ENCODE measurements at places on chromosomes 2 and 18.

DNA sequence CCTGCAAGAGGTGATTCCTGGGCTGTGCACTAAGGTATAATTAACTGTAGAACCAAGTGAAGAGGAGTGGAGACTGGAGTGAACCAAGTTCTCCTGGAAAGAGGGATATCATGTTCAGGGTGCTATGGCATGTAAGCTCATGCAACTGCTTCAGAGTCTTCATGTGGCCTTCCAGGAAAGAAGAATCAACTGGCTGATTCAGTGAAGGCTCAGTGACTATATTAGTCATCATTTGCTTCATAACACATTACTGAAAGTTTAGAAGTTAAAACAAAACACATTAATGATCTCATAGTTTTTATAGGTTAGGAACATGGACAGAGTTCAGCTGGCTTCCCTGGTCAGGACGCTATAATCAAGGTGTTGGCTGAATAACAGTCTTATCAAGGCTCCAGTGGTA, 1200.8 kb upstream of the GYPC start:
- DNase-seq: no peak

- DNase-seq: no peak
These were observed 198.6 kb downstream of the FAM210A start for GRCh38 chr18:13527730-13528129.

DNA sequence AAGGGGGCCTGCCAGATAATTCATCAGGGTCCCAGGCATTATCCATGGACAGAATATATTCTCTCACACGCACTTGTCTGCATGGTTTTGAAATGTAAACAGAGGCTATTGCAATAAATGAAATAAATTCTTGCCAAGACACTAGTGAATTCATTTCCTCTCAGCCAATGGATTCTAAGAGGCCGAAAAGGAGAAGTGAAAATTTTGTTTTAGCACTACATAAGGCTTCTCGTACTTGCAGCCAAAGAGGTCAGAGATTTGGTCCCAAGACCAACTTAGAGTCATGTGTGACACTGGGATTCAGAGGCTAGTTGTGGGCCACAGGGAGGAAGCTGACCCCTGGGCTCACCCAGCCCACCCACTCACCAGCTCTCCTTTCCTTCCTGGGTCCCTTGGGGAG, 184.1 kb upstream of the GLI2 start:
- no peak for DNase-seq

DNA sequence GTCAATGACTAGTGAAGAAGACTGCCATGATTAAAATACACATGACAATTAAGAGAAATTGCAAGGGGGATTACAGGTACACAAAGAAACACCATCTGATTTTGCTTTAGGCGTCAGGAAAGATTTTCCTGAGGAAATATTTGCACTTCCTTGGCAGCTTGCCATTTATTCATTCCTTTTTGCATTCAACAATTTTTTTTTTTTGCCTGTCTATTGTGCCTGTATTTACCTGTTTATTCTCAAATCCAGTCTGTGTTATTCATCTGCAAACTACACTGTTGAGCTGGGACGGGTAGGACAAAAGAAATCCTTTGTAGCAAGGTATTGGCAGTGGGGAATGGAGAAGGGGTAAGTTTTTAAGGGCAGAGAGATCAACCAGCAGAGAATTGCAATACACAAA, 31.8 kb downstream of the SMAD2 start:
- no peak for DNase-seq

GRCh38 chr2:170214309-170214948, 36.5 kb downstream of the MYO3B start:
- DNase-seq: no peak

- peak; percentile 19 for DNase-seq
These were observed 38.1 kb downstream of the SNED1 start for GRCh38 chr2:241036397-241036963.

DNA sequence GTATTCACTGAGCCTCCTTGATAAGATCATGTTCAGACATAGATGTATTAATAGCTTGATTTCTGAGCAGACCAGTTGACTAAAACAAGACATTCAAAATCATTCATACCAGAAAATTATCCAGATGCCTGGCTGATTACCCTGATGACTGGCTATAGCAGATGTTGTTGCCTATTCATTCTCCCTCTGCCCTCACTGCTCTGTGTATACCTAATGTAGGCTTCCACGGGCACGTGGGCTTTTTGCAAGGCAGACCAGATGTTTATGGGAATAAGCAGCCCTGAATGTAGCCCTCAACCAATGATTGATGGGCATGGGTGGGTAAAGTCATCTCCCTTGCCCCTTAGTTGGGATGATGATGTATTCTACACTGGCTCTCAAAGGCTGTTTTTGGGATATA, 289.1 kb downstream of the MBD2 start:
- DNase-seq: no peak

- no peak for DNase-seq
These were observed 532.9 kb downstream of the ZNF516 start for GRCh38 chr18:75962036-75962572.

- no peak for DNase-seq
These were observed at the start of gene FHOD3 for GRCh38 chr18:36297417-36298125. FHOD3 (plus strand) TSS chr18:36297713; CDS start chr18:36297836, 123 bp downstream.

DNA sequence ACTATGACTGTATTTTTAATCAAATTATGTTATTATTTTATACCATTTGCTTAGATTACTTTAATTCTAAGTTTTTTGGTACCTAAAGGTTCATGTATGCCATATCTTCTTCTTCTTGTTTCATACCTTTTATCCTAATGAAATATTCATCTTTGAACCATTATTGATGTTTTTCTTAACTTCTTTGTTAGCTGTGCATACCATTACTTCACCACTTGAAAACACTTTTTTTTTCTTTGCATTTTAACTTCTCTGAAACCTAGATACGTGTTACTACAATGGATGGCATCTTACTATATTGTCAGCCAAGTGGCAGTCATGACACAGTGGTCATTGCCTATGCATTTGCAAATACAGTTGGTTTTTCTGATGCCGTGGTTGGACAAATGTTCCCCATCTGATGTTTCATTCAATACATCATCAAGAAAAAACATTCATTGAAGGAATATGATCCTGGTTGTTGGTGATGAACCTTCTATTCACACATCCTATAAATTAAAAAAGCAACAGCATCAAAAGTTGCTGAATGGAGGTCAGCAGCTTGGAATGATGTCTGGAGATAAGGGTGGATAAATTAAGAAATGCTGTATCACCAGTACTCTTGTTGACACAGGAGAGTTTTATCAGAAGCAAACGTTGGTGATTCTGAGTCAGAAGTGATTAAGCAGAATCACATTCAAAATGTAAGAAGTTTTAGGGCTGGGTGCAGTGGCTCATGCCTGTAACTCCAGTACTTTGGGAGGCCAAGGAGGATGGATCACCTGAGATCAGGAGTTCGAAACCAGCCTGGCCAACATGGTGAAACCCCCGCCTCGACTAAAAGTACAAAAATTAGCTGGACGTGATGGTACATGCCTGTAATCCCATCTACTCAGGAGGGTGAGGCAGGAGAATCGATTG, 7.4 kb downstream of the IL36A start:
- DNase-seq: no peak

DNA sequence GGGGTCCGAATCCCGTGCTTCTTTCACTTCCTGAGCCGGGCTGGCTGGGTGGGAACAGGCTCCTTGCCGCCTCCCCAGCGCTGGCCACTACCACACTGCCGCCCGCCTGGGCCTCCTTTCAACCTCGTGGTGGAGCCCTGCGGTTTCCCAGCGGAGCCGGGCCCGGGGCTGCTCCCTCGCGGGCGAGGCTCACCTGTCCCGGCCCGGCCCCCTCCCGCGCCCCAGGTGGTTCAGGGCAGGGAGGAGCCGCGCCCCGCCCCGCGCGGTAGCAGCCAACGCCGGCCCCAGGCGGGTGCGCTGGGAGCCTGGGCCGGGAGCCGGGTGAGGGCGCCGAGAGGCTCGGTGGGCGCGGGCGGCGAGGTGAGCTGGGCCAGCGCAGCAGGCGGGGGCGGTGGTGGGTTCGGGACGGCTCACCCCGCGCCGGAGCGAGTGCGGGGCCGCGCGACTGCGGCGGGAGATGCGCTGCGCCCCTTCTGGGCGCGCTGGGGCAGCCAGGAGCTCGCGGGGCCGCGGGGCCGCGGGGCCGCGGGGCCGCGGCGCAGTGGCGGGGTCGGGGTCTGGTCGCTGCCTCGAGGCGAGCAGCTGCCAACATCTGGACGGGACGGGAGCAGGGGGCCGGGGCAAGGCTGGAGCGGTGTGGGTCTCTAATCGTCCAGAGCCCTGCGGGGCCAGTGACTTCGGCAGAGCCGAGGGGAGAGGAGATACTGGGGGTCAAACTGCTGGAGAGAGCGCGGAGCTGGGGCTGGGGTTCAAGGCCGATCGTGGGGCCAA, at the start of gene LYPD6B:
LYPD6B (plus strand) TSS at position 258 of the 771 bp plus-strand sequence. CDS start 92,250 bp downstream, outside the sequence.
- no peak for DNase-seq

DNA sequence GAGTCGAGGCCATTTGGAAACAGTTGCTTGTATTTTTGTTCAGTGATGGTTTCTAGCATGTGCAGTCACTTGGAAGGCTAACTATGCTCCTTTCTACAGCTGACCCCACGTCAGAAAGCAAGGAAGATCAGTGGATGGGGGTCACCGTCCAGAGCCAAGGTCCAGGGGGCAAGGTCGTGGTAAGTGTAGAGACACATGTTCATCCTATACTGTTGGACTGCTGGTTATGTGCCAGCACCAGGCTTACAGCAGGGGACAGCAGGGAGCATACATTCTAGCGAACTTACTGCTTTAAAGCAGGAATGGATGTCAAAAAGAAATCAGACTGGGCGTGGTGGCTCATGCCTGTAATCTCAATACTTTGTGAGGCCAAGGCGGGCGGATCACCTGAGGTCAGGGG, 40.0 kb downstream of the ITGA6 start:
- no peak for DNase-seq

GRCh38 chr2:234580686-234581085, 83.8 kb upstream of the ARL4C start:
- no peak for DNase-seq

- no peak for DNase-seq
These were observed 426.3 kb downstream of the BCL11A start for GRCh38 chr2:60127191-60127590.

GRCh38 chr2:60925994-60926740, 44.8 kb downstream of the REL start:
- DNase-seq: no peak

- DNase-seq: no peak
These were observed 169.2 kb upstream of the NCK2 start for GRCh38 chr2:105575499-105576025.

GRCh38 chr2:142188562-142188961, 57.7 kb upstream of the LRP1B start:
- DNase-seq: no peak

DNA sequence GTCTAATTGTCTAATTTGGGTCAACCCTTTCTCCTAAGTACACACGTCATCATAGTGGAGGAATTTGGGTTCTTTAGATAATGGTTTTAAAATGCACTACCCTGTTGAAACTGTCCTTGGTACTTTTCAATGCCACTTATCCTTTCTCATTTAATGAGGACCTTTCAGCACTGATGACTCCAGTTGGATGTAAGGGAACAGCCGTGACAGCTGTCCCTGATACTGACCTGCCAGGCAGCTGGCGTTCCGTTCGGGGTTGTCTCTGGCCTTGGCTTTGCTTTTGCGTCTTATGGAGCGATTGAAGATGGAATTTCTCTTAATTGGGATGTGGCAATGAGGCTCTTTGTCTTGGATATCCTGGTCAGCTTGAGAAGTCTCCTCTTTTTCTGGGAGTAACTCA, 38.7 kb downstream of the NGEF start:
- no peak for DNase-seq

DNA sequence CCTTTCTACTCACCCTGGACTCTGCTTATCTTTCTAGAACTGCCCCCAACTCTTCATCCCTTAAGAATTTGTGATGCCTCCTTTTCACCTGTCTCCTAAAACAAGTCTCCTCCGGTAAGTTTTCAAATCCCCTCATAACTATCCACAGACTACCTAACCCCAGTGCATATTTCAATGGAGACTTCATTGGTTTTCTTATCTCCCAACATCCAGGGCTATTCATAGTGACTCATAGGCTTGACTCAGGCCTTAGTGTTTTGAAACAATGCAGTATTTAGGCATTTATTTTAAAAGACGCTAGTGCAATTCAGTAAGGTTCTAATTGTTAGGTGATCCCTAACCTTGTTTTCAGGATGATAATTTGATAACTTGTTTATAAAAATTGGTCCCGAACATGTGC, 399.2 kb downstream of the CPS1 start:
- no peak for DNase-seq

DNA sequence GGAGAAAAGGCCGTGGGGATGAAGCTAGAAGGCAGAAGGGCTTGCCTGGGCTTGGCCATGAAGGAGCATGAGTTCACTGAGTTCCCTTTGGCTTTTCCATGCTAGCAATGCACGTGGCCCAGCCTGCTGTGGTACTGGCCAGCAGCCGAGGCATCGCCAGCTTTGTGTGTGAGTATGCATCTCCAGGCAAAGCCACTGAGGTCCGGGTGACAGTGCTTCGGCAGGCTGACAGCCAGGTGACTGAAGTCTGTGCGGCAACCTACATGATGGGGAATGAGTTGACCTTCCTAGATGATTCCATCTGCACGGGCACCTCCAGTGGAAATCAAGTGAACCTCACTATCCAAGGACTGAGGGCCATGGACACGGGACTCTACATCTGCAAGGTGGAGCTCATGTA, 2.9 kb downstream of the CTLA4 start:
- no peak for DNase-seq

GRCh38 chr2:110843496-110843895, 111.1 kb downstream of the ACOXL start:
- no peak for DNase-seq

DNA sequence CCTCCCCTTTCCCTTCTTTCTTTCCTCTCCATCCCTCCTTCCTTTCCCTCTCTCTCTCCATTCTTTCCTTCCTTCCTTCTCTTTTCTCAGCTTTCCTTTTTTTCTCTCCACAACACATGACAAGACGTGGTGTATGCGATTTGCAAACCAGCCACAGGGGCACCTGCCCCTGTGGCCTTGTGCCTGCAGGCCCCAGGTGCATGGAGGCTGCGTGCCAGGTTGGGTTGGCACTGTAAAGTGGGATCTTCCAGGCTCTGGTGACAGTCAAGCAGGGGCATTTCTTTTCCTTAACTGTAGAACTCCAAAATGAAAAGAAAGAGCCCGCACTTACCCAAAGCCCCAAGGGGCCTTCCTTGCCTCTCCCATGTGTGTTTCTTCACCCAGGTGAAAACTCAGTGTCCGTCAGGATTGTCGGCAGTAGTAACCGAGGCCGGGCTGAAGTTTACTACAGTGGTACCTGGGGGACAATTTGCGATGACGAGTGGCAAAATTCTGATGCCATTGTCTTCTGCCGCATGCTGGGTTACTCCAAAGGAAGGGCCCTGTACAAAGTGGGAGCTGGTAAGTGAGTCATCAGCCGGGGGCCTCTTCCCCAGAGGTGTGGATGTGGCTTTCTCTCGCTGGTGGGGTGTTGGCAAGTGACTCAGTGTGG, 50.9 kb downstream of the MARCO start:
- DNase-seq: no peak

DNA sequence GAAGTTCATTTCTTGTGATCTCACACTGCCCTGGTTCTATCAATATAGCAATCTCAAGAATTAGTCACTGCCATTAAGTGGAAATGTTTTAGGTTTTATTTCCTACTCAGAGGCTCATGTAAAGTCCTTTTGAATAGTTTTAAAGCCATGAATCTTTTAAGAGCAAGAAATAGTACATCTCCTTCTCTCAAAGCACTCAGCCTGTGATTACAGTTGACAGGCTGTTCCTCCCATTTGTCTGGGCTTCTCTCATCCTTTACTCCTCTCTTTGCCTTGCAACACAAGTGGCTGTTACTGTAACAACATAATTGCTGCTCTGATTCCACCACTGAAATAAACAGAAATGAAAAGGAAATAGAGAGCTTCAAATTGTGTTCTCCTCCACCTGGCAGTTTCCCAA, 18.4 kb downstream of the GRP start:
- no peak for DNase-seq

- no peak for DNase-seq
These were observed 171.6 kb upstream of the PIEZO2 start for GRCh38 chr18:11320986-11321385.

GRCh38 chr2:203659331-203660049, 46.9 kb upstream of the CD28 start:
- DNase-seq: no peak

Measured in stimulated activated CD4-positive, alpha-beta T cell treated with anti-CD3 and anti-CD28 coated beads, Interleukin-2, amount 100 ng/mL, for 4 hours (primary cell).